CD14-positive monocyte (primary cell): ENCODE measurements at places on chromosomes 5 and 9.

DNA sequence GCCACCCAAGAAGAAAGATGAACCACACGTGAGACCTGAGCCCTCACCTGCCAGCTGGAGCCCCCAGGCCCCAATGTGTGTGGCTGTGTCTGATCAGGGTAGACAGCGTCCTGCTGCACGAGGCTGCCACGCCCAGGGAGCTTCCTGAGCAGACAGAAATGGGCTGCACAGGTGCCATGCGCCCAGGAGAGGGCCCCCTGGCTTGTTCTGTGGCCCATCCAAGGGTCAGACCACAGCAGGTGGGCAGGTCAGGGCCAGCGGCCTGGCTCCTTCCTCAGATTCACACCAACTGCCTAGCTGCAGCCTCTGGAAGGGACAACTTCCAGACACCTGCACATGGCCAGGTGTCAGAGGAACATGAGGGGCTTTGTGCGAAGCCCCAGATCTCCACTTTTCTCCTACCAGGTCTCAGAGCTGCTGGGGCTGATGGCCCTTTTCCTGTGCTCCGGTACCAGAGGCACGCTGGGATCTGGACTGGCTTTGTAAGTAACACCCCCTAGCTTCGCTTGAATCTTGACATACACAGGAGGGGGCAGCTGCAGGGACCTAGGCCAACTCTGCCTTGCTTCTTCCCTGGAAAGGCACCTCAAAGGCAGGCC lies 10.8 kb downstream of the SARDH start:
- DNase-seq: no peak

DNA sequence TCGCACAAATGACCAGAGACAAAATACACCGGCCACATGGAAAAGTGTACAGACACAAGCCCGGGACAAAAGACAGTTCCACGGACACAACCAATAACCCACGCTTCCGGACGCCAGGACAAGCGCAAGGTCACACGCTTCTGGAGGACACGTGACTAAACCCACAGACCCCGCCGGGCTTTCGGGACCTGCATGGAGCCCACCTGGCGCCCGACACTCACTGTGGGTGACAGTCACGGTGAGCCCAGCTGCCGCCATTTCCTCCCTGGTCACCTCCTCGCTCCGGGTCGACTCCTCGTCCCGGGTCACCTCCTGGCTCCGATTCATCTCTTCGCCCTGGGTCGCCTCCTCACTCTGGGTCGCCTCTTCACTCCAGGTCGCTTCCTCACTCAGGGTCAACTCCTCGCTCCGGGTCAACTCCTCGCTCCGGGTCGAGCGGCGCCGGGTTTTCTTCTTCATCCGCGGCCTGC lies 470 bp downstream of the BAG1 start:
- DNase-seq: peak; percentile 42

- peak; percentile 74 for DNase-seq
These were observed 530 bp downstream of the RAPGEF1 start for GRCh38 chr9:131739133-131739958.

DNA sequence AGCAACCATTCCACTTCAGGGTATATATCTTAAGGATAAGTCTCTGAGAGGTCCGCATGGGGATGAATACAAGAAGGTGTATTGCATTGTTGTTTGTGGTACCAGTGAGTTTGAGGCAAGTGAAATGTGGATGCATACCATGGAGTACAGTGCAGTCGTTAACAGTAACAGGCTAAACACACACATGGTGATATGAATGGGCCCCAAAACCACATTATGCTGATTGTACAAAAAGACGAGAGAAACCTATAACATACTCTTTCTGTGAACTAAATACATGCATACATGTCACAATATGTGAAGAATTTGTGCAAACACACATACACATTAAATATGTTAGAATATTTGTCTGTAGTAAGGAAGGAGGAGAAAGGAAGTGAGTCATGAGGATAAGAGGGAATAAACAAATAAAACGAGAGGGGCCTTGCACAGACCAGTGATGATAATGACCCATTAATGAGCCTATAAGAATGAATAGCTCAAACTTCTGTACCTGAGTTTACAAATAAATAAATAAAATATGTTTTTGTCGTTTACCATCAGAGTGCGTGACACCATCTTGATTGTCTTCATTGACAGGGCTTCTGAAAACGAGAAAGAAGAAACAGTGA lies 66.5 kb upstream of the RICTOR start:
- DNase-seq: no peak

DNA sequence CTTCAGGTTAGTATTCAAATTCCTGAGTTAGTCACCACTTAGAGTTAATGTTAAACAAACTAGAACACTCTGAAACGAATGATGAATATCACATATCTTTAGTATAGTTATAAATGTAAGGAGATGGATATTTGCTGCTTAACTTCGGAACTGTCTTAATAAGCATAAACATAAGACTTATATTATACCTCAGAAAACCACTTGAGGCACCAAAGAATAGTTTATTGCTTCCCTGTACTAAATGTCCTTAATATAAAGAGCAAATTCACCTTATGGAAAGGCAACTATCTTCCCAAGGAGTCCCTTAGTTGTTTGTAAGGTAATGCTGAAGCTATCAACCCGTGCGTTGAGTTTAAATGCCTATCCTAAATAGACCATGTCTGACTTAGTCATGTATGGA lies 300.0 kb upstream of the ADAMTSL1 start:
- no peak for DNase-seq

GRCh38 chr9:127524373-127524772 lies 73.1 kb downstream of the LRSAM1 start:
- no peak for DNase-seq

DNA sequence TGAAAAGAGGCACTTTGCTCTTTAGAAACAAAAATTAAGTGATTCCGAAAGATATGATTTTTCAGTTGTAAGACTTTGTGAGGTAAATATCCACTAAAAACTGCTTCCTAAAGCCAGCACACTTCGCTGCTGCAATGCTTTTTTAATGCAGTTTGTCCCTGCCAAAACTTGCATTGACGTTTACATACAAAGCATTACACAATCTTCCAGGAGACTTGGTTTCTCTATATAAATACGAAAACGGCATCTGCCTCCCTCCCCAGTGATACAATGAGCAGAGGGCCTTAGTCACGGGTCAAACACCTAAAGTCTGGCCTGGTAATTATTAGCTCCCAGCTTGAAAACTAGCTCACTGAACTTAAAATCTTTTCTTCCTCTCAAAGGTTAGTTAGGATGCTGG lies 170.7 kb downstream of the TSSK1B start:
- DNase-seq: no peak

DNA sequence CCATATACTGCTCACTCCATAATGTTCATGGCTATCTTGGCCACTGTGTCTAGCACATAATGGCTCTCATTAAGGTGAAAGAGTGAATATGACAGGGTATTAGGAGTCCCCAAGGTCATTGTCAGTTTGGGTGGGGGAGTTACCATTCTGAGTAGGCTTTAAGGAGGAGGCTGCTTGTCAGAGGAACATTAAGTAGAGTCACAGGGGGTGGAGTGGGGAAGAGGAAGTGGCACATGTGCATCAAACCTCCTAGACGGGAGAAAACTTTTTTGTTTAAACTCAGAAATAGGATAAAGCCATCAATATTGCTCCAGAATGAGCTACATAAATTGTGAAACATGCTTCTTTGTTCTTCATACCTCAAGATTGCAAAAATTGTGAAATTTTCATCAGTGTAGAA lies 45.5 kb downstream of the DAB2IP start:
- DNase-seq: peak; percentile 6
